LNCaP clone FGC (cell line): ENCODE measurements at places on chromosomes 4 and X.

GRCh38 chr4:110306303-110306702 lies 107.9 kb upstream of the ELOVL6 start:
- no peak for DNase-seq

DNA sequence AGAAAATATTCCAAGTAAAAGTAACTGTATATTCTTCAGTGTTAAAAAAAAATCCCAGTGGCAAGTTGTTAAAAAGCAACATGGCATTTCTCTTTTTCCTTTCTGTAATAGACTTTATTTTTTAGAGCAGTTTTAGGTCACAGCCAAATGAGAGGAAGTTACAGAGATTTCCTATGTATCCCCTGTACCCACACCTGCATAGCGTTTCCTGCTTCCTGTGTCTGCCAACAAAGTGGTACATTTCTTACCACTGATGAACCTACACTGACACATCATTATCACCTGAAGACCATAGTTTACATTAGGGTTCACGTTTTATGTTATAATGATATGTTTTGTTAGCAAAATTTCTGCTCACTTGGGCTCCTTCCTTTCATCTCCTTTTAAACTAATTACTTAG lies 124.7 kb downstream of the GPAT3 start:
- no peak for DNase-seq

DNA sequence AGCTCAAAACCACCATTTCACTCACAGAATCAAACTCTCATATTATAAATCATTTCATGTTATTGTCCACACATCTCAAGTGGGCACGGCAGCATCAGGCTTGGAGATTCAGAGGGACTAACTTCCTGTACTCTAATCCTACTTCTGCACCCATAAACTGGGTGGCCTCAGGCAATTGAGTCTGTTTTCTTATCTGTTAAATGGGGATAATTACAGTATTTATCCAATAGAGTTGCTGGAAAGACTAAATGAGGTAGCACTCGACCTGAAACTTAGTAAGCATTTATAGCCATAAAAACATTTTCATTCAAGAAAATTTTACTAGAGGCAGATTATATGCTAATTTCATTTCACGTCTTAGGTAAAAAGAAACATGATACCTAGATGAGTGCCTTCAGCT lies 13.0 kb downstream of the TBC1D1 start:
- no peak for DNase-seq

- DNase-seq = no peak
Observed at GRCh38 chrX:270848-271367, 10.3 kb upstream of the PLCXD1 start.

DNA sequence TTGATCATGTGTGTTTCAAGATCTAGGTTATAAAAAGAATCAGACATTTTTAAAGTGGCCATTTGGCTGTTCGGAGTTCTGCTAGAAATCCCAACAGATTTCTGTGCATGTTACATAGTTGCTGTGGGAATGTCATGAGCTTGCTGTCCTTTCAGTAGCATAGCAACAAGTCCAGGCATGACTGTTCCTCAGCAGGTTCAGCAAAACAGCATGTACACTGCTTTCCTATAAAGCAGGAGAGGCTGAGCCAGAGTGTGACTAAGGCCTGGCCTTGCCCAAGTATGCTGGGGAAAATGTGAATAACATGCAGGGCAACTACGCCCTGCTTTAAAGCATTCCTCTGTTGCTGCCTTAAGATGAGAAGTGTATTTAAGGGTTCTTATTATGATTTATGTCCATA lies 217.1 kb upstream of the SMIM31 start:
- DNase-seq = peak; percentile 18

DNA sequence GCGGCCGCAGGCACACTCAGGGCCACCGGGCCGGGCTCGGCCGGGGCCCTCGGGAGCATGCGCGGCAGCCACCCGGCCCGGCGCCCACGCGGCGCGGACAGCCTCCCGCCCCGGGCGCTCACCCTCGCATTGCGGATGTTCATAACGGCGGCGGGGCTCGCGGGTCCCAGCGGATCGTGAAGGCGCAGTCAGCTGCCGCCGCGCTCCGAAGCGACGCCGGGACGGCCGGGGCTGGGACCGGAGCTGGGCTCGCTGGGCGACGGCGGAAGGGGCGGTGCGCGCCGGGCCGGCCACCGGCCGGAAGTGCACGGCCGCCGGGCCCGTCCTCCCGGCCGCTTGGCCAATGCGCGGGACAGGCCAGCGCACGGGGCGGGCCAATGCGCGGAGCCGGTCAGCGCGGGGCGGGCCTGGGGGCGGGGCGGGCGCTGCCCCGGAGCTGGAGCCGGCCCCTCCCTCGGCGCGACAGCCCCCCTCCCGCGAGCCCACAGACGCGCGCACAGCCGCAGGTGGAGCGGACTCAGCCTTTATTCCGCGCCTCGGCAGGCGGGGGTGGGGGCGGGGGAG lies at the start of gene NAA10:
Gene NAA10 (minus strand): TSS at position 276 of the 564 bp plus-strand sequence. CDS start 133 bp downstream, at position 143.
- DNase-seq = no peak

- DNase-seq = no peak
Observed at GRCh38 chr4:37430718-37431416, 186.3 kb downstream of the NWD2 start.

GRCh38 chr4:185033950-185034349 lies 15.7 kb downstream of the HELT start:
- DNase-seq = no peak

- no peak for DNase-seq
Observed at GRCh38 chr4:47624031-47624441, 139.0 kb downstream of the ATP10D start.

- no peak for DNase-seq
Observed at GRCh38 chrX:120426599-120426998, 42.5 kb downstream of the LAMP2 start.

DNA sequence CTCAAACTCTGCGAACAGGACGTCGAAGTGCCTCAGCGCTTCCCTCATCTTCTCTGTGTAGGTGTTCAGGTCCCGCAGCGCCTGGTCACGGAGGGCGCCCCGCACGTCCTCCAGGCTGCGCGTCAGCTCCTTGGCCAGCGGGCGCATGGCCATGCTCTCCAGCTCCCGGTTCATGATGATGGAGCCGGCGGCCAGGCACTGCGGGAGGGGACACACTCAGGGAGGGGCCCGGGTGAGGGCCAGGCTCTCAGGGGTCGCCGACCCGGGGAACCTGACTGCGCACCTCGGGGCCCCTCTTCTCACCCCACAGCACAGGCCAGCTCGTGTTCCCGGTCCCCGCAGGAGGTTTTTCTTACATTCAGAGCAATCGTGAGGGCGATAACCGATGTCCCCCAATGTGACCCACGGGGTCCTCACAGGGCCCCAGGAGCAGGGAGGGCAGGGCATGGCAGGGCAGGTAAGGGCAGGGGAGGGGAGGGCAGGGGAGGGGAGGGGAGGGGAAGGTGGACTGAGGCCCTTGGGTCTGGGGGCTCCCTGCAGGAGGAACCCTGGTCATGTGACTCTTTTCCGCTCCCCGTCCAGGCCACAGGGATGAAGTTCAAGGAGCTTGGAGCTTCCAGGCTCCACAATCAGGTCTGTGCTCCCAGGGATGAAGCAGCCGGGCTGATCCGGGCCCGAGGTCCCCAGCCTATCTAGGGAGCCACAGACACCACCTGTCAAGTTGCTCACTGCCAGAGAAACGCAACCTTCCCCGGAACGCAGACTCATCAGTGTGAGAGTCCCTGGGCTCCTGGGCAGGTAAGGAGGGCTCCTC lies 77.8 kb upstream of the MXD4 start:
- no peak for DNase-seq

DNA sequence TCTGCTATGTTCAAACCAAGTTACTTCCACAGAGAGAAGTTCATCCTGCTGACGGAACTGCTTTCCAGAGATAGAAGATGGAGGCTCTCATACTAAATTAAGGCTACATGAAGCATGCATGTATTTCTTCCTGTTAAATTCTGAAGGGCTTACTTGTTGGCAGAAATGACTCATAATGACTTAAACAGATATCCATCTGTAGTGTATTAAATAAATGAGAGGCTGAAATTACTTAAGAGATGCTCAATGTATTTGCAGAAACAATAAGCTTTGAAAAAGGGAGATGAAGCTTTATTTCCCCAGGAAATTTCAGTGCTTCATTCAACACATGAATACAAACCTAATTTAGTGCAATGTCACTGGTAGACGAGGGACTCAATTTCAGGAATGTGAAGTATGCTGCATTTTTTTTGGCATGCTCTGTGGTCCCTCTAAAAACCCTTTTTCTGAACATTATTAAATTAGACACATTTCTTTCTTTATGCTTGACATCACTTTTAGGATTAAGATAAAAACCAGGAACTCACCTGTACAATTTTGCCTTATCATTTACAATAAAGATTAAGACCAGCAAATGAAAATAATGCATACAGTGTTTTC lies 759.1 kb upstream of the POU3F4 start:
- DNase-seq = no peak

- no peak for DNase-seq
Observed at GRCh38 chrX:21843179-21843578, 3.8 kb downstream of the MBTPS2 start.

- no peak for DNase-seq
Observed at GRCh38 chr4:175048906-175049305, 130.7 kb downstream of the ADAM29 start.

DNA sequence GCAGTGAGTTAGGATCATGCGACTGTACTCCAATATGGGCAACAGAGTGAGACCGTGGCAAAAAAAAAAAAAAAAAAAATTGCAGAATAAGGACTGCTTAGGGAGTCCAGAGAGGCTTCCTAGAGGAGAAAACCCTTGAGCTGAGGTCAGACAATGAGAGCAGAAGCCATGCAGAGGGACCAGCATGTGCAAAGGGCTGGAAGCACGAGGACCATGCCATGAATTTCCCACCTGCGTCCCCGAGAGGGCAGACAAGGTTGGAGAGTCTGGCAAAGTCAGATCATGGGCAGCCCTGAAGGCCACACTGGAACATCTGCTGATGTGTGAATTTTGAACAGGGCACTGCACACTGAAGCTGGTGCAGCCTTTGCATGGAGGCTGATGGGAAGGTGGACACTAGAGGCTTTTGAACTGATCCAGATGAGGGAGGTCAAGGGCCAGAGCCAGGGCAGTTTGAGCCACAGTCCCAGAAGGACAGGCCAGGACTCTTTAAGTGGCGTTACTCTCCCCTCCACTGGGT lies 6.5 kb upstream of the JAKMIP1 start:
- DNase-seq = no peak

- DNase-seq = no peak
Observed at GRCh38 chrX:142831961-142832530, 193.7 kb upstream of the SPANXN4 start.

DNA sequence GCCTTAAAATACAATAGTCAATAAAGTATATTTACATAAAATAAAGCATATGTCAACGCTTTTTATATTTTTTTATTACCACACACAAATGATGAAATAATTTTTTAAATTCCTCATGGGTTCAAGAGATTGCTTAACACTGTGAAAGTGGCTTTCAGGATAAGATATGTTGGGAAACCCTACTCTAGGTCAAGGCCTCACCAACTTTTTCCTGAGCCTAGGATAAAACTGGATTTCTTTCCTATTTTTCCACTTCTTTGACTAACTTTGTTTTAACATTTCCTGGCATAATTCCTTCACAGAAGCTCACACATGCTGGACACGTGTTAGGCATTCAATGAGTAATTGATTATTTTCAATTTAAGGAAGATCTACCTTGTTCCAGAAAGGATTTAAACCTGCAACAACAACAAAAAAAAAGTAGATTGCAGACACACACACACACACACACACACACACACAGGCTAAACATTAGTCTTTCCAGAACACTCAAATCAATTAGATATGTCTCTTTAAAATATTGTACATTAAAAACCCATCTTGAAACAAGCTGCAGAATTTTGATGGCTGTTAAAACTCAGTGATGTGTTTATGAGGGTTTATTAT lies 9.1 kb downstream of the KLB start:
- DNase-seq = no peak

GRCh38 chr4:142282870-142283431 lies 563.1 kb downstream of the INPP4B start:
- no peak for DNase-seq

GRCh38 chr4:47203593-47203992 lies 172.2 kb downstream of the GABRB1 start:
- DNase-seq = no peak

DNA sequence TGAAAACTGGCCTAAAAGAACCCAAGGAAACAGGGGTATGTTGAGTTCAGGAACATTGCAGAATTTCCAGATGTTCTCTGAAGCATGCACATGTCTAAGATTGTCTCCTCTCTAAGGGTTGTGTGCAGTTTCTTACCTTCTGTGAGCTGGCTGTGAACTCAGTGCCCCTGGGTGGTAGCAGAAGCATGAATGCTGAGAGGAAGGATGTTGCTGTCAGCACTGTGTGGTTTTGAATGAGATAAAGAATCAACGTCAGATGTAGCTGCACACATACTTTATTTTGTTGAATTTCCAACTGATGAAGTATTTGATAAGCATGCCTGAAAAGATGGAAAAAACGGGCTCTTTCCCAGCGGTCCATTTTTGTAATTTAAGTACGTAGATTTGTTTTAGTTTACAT lies 23.8 kb upstream of the CD38 start:
- no peak for DNase-seq

DNA sequence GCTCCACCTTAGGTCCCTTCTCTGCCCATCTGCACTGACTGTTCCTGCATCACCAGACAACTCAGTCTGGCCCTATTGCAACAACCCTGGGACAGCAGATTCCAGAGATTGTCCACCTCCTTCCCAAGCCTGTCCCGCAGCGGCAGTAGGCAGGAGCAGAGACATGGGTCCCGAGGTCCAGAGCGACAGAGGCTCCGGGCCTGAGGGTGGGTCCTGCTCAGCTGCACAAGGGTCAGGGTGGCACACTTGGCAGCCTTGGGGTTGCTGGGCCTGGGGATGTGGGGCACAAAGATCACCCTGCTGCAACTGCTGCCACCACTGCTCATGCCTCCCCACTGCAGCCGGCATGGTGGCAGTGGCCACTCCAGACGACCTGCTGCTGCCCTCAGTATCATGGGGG lies 674.5 kb downstream of the SH3BGRL start:
- no peak for DNase-seq

DNA sequence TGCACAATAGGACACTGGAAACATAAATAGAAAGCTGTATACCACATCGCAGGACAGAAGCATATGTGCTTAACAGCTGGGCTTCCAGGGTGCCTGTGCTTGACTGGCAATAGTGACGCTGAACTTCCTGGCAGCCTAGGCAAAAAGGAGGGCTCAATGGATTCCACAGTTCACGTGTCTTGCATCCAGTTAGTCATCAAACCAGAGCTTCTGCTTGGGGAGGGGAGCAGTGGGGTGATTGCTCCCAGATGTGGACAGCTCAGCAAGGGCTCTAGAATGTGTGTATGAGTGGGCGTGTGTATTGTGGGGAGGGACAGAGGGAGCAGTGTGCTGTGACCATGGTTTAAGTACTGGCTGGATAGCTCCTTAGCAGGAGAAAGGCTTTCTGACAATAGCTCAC lies 2.3 kb downstream of the PRRG3 start:
- no peak for DNase-seq

GRCh38 chrX:72057331-72057730 lies 74.4 kb downstream of the RTL5 start:
- DNase-seq = no peak
